Activated CD4-positive, alpha-beta T cell treated with anti-CD3 and anti-CD28 coated beads, Interleukin-2, amount 10 ng/mL, durations not matched to agents 7 days and 5 days (primary cell): ENCODE measurements at places on chromosomes 12 and 14.

DNA sequence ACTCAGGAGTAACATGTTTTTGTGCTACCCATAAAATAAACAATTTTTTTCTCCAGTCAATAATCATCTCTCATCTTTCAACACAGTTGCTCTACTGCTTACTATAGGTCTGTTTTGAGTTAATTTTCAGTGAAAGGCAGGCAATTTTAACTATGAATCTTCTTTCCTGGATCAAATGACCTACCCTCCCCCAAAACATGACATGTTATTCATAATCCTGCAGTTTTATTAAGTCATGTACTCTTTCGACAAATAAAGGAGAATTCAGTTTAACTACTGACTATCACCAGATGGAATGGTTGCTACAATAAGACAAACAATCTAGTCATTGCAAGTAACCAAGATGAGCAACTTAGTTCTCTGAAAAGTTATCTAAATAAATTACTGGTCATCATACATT lies 106.0 kb upstream of the FAR2 start:
- no peak overlapping the region for H3K27ac ChIP-seq
- no peaks in the 10 kb centered on the region for H3K36me3 ChIP-seq
- H3K4me3 ChIP-seq = no peak overlapping the region
- peaks cover 14% of the 10 kb centered on the region for H3K27me3 ChIP-seq

- H3K4me3 ChIP-seq = no peak overlapping the region
- H3K36me3 ChIP-seq = peaks cover 26% of the 10 kb centered on the region
- no peak overlapping the region for H3K27ac ChIP-seq
- H3K4me1 ChIP-seq = no peaks in the 10 kb centered on the region
- H3K27me3 ChIP-seq = no peaks in the 10 kb centered on the region
Observed at GRCh38 chr12:22064968-22065367, 18.9 kb downstream of the CMAS start.

DNA sequence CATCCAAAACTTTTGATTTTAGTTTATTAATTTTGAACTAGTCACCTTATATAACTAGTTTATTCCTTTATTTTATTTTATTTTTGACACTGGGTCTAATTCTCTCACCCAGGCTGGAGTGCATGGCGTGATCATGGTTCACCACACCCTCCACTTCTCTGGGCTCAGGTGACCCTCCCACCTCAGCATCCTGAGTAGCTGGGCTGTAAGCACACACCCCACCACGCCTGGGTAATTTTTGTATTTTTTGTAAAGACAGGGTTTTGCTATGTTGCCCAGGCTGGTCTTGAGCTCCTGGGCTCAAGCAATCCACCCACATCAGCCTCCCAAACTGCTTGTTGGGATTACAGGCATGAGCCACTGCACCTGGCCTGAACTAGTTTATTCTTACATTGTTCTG lies 17.3 kb downstream of the PCNX1 start:
- H3K27me3 ChIP-seq = no peaks in the 10 kb centered on the region
- H3K4me3 ChIP-seq = no peak overlapping the region
- H3K36me3 ChIP-seq = peaks cover 13% of the 10 kb centered on the region

DNA sequence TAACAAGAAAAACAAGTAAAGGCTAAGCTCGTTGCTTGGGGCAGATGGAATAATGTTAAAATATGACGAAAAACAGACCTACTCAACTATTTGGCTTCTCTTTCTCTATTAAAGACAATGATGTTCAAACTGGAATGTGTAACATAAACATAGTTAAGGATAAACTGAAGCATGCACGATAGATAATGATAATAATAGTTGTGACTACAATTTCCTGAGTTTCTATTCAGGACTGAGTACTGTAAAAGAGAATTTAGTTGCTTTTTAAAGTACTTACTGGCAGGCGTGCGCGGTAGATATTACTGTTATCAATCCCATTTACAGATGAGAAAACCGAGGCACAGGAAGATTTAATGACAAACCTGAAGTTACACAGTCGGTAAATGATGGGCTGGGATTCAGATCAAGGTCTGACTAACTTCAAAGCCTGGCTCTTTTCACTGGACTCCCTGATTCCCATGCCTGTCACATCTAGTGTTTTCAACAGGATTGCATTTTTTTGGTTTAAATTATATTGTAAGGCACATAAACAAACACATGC lies 103.0 kb downstream of the CRADD start:
- H3K27me3 ChIP-seq = no peaks in the 10 kb centered on the region
- peaks cover 11% of the 10 kb centered on the region for H3K36me3 ChIP-seq
- no peak overlapping the region for H3K27ac ChIP-seq

DNA sequence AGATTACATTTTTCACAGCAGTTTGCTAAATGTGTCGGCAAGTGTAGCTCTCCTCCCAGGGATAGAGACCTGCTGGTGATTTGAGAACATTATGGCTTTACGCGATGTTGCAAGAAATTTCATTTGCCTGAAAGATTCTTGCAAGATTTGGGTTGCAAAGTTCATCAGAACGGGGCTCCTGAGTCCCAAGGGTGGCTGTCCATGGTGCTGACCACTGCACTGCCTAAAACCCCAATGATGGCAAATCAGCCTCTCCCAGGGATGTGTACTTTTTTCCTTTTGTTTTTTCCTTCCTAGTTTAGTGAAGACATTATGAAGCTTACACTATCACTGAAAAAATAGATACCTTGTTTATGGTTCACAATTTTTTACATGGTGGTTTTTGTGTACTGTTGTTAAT lies 85.4 kb downstream of the WSCD2 start:
- H3K27me3 ChIP-seq = no peaks in the 10 kb centered on the region
- no peaks in the 10 kb centered on the region for H3K36me3 ChIP-seq
- H3K4me3 ChIP-seq = no peak overlapping the region
- no peak overlapping the region for H3K27ac ChIP-seq
- peak; percentile 37 for DNase-seq

DNA sequence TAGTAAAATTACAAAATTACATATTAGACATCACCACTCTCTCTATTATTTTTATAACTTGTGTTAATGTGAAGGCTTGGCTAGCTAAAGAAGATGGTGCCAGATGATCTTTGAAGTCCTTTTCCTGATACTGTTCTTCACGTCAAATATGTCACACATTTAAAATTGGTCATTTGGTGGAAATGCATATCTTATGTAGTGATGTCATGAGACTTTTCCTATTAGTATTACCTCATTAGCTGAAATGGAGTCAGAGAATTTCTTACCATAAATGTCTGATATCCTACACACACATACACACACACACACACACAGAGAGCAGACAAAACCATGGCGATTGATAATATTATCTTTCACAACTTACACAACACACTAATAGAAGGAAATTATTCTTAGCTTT lies 124.8 kb upstream of the PTPRB start:
- H3K27me3 ChIP-seq = no peaks in the 10 kb centered on the region
- H3K27ac ChIP-seq = no peak overlapping the region
- DNase-seq = no peak
- no peaks in the 10 kb centered on the region for H3K4me1 ChIP-seq
- H3K4me3 ChIP-seq = no peak overlapping the region
- H3K36me3 ChIP-seq = no peaks in the 10 kb centered on the region

DNA sequence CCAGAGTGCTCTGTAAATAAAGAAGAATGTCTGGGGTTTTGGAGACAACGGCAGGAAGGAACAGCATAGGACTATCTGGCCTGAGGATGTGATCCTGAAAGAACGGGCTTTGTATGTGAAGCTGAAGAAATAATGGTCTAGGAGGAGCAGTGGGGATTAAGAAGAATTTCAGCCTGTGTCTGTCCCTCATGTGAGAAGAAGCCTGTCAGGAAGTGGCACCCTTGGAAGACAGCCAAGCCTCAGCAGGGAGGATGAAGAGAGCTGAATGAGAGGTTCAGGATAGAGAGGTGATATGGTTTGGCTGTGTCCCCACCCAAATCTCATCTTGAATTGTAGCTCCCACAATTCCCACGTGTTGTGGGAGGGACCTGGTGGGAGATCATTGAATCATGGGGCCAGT lies 56.9 kb upstream of the TCL1A start:
- H3K27me3 ChIP-seq = no peaks in the 10 kb centered on the region
- DNase-seq = no peak
- H3K27ac ChIP-seq = no peak overlapping the region
- no peak overlapping the region for H3K4me3 ChIP-seq
- no peaks in the 10 kb centered on the region for H3K36me3 ChIP-seq

- no peak overlapping the region for H3K4me3 ChIP-seq
- peak overlapping the region; percentile 31 for H3K27ac ChIP-seq
- DNase-seq = no peak
- H3K4me1 ChIP-seq = peaks cover 26% of the 10 kb centered on the region
- peaks cover 49% of the 10 kb centered on the region for H3K36me3 ChIP-seq
- H3K27me3 ChIP-seq = no peaks in the 10 kb centered on the region
Observed at GRCh38 chr14:100342195-100342594, 19.1 kb downstream of the SLC25A47 start.

- H3K36me3 ChIP-seq = no peaks in the 10 kb centered on the region
- DNase-seq = no peak
- H3K27me3 ChIP-seq = peaks cover 33% of the 10 kb centered on the region
- no peaks in the 10 kb centered on the region for H3K4me1 ChIP-seq
Observed at GRCh38 chr12:10174986-10175614, 3.2 kb upstream of the OLR1 start.

- no peaks in the 10 kb centered on the region for H3K27me3 ChIP-seq
- peaks cover 20% of the 10 kb centered on the region for H3K36me3 ChIP-seq
- H3K4me3 ChIP-seq = peak overlapping the region; percentile 88
- DNase-seq = no peak
Observed at GRCh38 chr12:632102-632696, 31.0 kb downstream of the NINJ2 start.

DNA sequence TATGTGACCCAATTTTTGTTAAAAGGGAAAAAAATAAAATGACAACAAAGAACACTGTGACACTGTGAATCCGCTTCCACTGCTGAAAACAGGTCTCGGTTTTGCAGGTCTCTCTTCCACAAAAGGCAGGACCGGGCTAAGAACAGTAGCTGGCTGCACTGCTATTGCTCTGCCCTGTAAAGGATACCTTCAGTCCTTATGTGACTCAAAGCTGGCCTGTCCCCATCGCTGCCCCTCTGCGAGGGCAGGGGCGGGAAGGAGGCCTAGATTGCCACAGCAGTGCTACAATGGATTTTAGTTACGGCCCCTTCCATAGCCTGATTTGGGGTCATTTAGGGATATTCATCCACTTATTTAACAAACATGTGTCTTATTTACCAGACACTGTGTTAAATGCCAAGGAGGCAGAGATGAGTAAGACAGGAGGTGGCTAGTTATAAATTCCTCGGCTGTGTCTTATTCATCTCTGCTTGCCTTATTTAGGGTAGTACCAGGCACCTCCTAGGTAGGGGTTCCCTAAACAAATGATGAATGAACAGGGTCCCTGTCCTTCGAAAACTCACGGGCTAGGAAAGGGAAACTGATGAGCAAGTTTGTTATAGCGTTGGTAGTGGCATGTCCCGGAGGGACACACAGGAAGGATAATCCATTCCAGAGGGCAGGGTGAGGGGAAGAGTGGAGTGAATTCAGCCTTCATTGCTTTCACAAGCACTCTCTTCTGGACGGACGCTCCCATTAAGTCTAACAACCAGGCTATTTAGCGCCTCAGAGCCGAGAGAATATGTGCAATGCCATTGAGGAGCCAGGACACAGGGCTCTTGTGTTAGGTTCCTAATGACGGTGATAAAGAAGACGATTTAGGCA lies 73.3 kb downstream of the EID3 start:
- peaks cover 7% of the 10 kb centered on the region for H3K27me3 ChIP-seq
- peaks cover 13% of the 10 kb centered on the region for H3K4me1 ChIP-seq
- no peak for DNase-seq
- H3K4me3 ChIP-seq = no peak overlapping the region
- no peaks in the 10 kb centered on the region for H3K36me3 ChIP-seq

- no peaks in the 10 kb centered on the region for H3K36me3 ChIP-seq
- H3K4me3 ChIP-seq = no peak overlapping the region
- H3K27ac ChIP-seq = no peak overlapping the region
- no peaks in the 10 kb centered on the region for H3K4me1 ChIP-seq
- no peak for DNase-seq
Observed at GRCh38 chr12:105485321-105485910, 154.9 kb downstream of the C12orf75 start.

DNA sequence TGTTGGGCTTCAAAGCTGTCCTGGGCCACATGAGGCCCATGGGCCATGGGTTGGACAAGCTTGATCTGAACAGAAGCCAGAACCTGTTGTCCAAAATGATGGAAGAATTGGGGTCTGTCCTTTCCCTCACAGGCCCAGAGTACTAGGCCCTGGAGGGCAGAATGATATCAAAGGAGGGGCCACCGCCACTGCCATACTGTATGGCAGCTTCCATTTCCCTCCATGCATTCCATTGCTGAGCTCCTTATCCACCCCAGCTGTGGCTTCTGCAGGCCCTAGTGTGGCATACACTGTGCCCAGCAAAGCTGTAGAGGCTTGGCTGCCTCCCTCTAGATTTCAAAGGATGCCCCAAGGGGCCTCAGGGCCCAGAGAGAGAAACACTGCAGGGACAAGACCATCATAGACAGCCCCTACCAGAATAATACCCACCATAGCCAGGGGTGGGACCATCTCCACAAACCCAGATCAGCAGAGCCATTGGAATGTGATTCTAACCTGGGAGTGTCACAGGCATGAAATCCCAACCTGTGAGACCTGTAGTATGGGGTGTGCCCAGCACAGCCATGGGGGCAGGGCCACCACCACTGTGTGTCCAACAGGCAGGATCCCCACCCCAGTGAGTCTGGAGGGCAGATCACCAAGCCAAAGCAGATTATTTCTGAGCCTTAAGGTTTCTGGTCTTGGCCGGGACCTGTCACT lies 61.4 kb upstream of the BEGAIN start:
- peaks cover 25% of the 10 kb centered on the region for H3K4me1 ChIP-seq
- peaks cover 10% of the 10 kb centered on the region for H3K27me3 ChIP-seq
- peaks cover 3% of the 10 kb centered on the region for H3K36me3 ChIP-seq
- no peak for DNase-seq

- peaks cover 7% of the 10 kb centered on the region for H3K4me1 ChIP-seq
- peaks cover 1% of the 10 kb centered on the region for H3K27me3 ChIP-seq
- H3K4me3 ChIP-seq = no peak overlapping the region
- DNase-seq = no peak
- no peak overlapping the region for H3K27ac ChIP-seq
Observed at GRCh38 chr12:3247629-3248161, 170.5 kb downstream of the TSPAN9 start.

DNA sequence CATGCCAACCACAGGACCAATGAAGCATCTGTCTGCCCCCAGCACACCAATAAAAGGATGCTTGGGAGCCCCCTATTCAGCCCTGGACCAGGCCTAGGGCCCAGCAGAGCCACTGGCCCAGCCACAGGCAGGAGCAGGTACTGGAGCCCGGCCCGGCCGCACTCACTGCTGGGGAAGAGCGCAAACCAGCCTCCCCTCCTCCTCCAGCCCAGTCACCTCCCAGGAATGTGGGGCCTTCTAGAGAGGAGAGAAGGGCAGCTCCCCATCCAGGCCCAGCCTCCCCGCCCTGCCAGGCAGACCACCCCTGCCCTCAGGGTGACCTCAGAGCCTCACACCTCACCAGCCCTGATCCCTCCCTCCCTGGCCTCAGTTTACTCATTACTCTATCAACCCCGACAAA lies 56.2 kb downstream of the CCNK start:
- H3K27ac ChIP-seq = peak overlapping the region; percentile 46
- H3K4me3 ChIP-seq = no peak overlapping the region

DNA sequence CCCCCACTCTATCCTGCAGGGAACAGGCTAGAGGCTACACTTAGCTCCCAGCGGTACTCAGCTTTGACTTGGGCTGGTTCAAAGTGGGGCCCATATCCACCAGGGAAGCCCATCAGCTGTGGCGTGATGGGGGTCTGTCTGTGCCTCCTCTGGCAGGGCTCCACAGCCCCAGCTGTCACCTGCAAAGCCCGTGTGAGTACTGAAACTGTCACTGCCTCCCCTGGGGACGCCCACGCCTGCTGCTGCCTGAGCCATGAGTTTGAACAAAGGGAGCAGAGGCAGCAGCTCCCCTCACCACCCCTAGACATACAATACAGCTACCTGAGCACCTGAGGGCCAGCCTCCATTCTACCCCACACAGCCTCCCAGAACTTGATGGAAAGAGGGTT lies 5.0 kb downstream of the REM2 start:
- H3K27ac ChIP-seq = peak overlapping the region; percentile 85
- H3K4me3 ChIP-seq = peak overlapping the region; percentile 77
- peaks cover 12% of the 10 kb centered on the region for H3K27me3 ChIP-seq
- DNase-seq = no peak
